ENCODE measurements at places on chromosomes 1 and 21.
A peak's percentile ranks its signal among the peaks of the same experiment; 100 is the strongest.

DNA sequence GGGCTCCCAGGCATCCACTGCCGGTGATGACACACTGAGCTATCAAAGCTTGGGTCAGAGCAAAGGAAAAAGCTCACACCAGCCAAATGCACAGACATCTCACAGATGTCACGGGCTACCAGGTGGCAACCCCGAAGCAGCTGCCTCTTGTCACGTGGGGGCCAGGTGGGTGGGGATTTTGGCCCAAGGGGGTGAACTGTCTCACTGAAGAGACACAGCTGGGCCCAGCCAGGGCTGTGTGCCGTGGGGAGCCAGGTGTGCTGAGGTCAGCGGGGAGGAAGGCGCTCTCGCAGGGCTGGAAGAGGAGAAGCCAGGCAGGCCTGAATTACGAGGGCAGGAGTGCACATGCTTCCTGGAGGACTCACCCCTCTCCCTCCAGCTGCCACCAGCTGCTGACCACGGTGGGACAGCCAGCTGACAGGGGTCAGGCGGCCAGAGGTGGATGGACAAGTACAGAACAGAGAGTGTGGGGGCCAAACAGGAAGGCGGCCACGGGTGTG, 32.4 kb downstream of the KCNN3 start:
- no peak for DNase-seq

GRCh38 chr1:239717097-239717917, 330.9 kb downstream of the CHRM3 start:
- no peak for DNase-seq

- peak; percentile 71 for DNase-seq
Observed at GRCh38 chr1:23528250-23528978, 2.6 kb downstream of the E2F2 start.

GRCh38 chr1:33327587-33328325, 6.9 kb upstream of the A3GALT2 start:
- peak; percentile 18 for DNase-seq

DNA sequence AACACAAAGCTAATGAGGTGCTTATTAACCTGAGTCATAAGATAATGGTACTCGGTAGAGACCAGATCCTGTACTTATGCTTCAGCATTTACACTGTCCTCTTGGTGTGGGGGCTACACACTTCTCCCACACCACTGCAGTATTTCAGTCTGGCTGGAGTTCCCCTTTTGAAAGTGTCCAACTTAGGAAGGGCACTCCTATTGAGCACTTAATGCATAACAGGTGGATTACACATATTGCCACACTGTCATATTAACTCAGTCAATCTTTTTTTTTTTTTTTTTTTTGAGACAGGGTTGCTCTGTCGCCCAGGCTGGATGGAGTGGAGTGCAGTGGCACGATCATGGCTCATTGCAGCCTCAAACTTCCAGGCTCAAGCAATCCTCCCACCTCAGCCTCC, 1.5 kb downstream of the GPATCH4 start:
- peak; percentile 73 for DNase-seq

DNA sequence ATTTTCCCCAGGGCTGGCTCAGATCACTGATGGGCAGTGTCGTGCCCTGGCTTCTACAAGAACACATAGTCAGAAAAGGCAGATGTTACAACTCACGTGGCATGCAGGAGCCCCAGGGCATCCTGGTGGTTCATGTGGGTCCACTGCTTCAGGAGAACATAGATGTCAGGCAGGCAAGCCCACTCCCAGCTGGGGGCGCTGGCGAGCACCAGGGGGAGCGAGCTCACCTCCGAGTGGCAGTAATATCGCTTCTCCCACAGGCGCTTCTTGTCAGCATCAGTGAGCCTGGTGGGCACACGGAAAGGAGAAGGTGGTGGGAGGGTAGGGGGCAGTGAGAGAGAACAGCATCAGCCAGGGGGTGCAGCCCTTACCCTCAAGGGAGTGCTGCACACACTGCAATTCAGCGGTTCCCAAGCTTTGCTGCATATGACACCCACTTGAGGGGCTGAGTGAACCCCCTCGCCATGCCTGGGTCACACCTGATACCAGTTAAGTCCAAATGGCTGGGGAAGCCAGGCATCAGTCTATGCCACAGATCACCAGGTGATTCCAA, 34.3 kb upstream of the PPP1R15B start:
- DNase-seq, result no peak

- peak; percentile 32 for DNase-seq
Observed at GRCh38 chr1:101004670-101005069, 20.9 kb downstream of the DPH5 start.

DNA sequence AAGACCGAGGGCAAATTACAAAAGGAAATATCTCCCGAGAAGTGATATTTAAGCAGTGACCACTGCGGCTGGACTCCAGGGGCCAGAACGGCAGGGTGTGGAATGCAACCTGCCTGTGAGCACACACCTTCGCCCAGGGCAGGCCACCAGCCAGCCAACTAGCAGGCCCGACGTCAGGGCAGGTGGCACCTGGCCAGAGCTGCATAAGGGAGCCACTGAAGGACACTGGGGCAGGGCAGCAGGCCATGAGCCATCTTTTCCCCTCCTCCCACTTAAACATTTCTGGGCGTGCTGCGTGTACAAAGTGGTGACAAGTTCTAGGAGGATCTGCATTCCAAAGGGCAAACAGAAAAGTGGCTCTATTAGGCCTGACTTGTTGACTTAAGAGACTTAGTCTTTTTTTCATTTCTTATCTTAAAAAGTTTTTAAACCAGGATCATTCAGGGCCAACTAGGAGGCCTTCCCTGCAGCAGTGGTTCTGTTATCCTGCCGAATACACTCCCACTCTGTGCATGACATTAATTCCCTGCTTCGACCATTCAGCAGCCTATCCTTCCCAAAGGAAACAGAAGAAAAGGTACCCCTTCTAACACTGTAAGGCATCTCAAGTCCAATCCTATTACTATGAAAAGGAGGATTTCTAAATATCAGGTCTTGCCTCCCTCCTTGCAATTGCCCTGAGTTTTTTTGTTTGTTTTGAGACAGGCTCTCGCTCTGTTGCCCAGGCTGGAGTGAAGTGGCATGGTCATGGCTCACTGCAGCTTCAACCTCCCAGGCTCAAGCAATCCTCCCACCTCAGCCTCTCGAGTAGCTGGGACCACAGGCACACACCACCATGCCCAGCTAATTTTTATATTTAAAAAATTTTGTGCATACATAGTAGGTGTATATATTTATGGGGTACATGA, 96.3 kb downstream of the BCAR3 start:
- DNase-seq, result no peak

GRCh38 chr1:213136190-213136917, 85.3 kb downstream of the RPS6KC1 start:
- no peak for DNase-seq

GRCh38 chr1:160607011-160607671, 27.8 kb upstream of the CD84 start:
- peak; percentile 33 for DNase-seq

DNA sequence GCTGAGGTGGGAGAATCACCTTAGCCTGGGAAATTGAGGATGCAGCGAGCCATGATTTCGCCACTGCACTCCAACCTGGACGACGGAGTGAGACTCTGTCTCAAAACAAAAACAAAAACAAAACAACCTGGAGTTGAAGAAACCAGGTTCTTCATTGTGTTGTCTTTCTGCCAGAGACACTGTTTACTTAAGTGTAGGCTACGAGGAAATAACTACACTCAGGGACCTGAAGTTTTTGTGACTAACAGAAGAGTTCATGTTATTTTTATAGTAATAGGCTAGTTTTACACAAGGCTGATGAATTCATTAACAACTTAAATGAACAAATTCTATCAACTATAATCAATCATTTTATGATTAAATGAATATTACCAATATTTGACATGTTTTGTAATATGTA, 98.5 kb upstream of the MPC2 start:
- DNase-seq, result no peak

DNA sequence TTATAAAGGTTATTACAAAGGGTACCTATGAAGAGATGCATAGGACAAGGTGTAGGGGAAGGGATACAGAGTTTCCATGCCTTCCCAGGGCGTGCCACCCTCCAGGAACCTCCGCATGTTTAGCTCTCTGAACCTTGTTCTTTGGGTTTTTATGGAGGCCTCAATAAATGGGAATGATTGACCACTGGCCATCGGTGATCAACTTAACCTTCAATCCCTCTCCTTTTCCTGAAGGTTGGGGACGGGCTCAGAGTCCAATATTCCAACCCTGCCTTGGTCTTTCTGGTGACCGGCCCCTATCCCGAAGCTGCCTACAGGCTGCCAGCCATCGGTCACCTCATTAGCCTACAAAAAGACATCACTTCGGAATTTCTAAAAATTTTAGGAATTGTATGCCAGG, 11.7 kb downstream of the CD244 start:
- no peak for DNase-seq

GRCh38 chr21:33078907-33079582, 9.1 kb downstream of the OLIG1 start:
- peak; percentile 49 for DNase-seq

DNA sequence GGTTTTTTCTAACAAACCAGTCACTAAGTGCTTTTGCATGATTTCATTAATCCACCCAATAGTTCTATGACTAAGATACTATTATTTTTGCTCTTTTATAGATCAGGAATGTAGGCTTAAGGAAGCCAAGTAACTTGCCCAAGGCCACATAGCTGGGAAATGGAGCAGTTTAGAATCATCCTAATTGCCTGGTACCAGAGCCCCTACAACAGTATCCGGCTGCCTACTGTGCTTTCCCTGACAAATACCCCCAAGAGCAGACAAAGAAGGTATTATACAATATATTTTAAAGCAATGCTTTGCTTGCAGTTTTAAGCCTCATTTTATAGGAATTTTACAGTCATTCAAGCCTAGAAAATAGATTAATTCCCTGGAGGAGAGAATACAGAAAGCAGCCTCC, 45.5 kb upstream of the RASAL2 start:
- DNase-seq, result no peak

DNA sequence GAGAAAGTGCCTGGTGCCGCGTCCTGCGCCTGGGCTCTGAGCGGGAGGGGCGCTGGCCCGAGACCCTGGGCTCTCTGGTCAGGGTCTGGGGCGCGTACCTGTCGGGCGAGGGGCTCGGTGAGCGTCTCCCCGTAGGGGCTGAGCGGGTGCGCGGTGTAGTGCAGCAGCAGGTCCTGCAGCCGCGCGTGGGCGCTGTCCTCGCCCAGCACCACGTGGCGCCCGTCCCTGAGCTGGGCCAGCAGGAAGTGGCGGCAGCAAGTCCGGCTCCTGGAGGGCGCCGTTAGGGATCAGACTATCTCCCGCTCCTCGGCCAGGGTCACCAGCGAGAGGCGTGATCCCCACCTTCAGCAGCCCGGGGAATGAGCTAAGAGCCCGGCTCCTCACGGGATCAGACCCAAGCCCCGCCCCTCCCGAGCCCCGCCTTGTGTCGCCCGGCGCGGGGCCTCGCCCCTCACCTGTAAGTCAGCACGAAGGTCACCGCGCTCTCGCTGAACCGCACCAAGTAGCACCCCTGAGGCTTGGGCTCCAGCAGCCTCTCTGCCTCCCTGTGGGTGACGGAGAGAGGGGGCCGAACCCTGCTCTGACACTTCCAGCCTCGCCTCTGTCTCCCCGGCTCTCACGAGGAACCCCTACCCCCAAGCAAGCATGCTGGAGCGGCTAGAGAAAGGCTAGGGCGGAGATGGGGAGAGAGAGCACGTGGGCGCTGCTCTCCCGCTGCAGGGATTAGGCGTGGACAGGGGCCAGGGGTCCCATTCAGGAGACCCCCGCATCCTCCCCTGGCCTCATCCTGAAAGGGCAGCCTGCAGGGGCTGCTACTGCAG, 2.7 kb downstream of the SH2D2A start:
- DNase-seq, result no peak

GRCh38 chr1:164648636-164649035, 89.7 kb downstream of the PBX1 start:
- DNase-seq, result no peak

DNA sequence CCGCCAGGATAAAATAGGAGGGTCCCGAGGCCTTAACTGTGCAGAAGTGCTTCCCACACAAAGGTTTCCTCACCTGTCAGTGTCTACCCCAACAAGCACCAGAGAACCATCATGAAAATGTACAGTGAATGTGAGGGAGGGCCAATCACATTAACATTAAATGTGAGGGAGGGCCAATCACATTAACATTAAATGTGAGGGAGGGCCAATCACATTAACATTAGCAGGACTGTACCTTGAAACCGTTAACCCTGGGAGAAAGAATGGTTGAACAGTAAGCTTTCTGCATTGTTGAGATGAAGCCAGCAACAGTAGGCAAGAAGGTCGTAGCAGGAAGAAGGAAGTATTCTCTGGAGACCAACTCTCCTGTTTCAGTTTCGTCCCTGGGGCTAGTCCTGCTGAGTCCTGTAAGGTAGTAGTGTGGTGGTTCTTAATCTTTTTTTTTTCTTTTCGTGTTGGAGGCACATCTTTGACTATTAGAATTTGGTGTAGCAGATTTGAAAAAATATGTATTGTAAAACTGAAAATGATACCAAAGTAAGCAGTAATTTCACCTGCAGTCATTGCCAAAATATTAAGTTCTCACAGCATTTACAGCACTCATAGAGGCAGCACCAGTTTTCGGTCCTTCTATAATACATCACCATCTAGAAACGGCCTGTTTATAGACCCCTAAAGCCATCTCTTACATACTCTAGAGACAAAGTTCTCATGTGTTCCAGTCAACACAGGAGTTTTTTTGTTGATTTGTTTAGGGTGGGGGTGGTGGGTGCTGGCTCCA, 98.6 kb upstream of the PPP2R5A start:
- peak; percentile 21 for DNase-seq

- no peak for DNase-seq
Observed at GRCh38 chr1:247212012-247212411, 40.2 kb upstream of the ZNF124 start.

GRCh38 chr1:183291216-183291762, 105.2 kb downstream of the LAMC2 start:
- no peak for DNase-seq

- no peak for DNase-seq
Observed at GRCh38 chr21:18157406-18157805, 87.2 kb upstream of the CHODL start.

DNA sequence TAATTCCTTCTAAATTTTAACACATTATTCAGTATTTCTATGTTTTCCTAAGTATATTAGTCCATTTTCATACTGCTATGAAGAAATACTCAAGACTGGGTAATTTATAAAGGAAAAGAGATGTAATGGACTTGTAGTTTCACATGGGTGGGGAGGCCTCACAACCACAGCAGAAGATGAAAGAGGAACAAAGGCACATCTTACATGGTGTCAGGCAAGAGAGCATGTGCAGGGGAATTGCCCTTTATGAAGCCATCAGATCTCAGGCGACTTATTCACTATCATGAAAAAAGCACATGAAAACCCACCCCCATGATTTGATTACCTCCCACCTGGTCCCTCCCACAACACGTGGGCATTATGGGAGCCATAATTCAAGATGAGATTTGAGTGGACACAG, 15.6 kb downstream of the GBP5 start:
- DNase-seq, result no peak

- no peak for DNase-seq
Observed at GRCh38 chr1:161962091-161962887, 61.4 kb downstream of the OLFML2B start.

DNA sequence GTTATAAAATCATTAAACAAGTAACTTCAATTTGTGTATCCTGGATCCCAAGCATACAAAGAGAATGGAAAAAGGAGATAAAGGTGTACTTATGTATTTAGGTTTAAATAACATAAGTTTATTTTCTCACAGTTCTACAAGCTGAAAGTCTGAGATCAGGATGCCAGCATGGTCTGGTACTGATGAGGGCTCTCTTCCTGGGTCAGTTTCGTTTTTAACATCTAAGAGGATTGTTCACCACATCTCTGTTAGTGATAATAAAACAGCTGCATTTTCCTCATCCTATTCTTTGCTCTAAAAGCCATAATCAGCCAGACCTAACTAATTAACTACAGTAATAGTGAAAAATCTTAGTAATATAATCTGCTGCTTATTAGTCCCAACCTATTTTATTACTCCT, 5.2 kb downstream of the EGLN1 start:
- DNase-seq, result no peak
